Activated CD4-positive, alpha-beta T cell treated with anti-CD3 and anti-CD28 coated beads, Interleukin-2, amount 10 ng/mL, durations not matched to agents 24 days and 14 days (primary cell): ENCODE measurements at places on chromosomes 6 and 20. TPM values are rescaled to one million over a fixed set of nuclear protein-coding genes. Genes with fewer than 3 reads are reported as not detected.

DNA sequence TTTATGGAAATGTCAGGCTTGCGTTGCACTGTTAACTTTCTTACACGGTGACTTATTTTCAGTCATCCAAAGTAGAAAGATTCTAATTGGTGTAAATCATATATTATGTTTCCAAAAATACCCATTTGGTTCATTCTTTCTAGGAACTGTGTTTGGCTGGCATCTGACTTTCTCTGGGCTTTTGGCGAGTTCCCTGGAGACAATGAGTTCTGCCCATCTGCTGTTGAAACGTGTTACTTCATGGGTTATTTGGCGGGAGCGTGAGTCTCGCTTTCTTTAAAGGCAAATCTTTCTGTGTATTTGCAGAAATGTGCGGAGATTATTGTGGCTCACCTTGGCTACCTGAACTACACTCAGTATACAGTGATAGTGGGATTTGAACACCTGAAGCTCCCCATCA, 29.5 kb downstream of the TMEM181 start:
- no peak overlapping the region for H3K4me3 ChIP-seq
- H3K4me1 ChIP-seq, result peaks cover 2% of the 10 kb centered on the region
- peaks cover 66% of the 10 kb centered on the region for H3K36me3 ChIP-seq

DNA sequence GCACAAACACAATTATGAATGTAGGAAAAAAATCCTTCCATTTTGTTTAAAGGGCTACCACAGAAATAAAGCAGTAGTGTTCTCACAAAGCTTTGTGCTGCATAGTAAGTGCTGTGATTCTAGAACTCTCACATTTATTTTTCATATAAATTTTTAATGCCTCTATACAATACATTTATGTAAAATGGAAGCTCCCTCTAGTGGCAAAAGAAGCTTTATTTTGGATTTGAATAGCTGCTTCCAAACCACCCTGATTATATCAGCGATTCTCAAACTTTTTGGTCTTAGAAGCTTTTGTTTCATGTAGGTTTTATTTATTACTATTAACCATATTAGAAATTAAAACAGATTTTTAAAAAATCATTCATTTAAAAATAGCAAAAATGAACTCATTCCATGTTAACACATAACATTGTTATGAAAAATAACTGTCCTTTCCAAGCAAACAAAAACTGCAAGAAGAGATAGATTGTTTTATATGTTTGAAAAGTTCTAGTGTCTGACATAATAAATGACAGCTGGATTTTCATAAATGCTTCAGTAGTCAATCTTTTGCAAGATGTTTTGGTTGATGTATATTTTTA, 38.4 kb downstream of the HS3ST5 start:
- H3K27me3 ChIP-seq, result no peaks in the 10 kb centered on the region
- H3K36me3 ChIP-seq, result no peaks in the 10 kb centered on the region
- H3K4me1 ChIP-seq, result no peaks in the 10 kb centered on the region
- no peak for DNase-seq

GRCh38 chr6:33508935-33509926, 54.9 kb downstream of the ZBTB9 start:
- DNase-seq, result no peak
- peaks cover 10% of the 10 kb centered on the region for H3K4me1 ChIP-seq
- no peaks in the 10 kb centered on the region for H3K36me3 ChIP-seq
- H3K4me3 ChIP-seq, result no peak overlapping the region
- H3K27me3 ChIP-seq, result peaks cover 12% of the 10 kb centered on the region

GRCh38 chr6:160188773-160189172, 67.2 kb downstream of the SLC22A1 start:
- H3K4me1 ChIP-seq, result no peaks in the 10 kb centered on the region
- H3K27me3 ChIP-seq, result no peaks in the 10 kb centered on the region
- DNase-seq, result no peak
- H3K36me3 ChIP-seq, result peaks cover 2% of the 10 kb centered on the region
- H3K27ac ChIP-seq, result no peak overlapping the region

DNA sequence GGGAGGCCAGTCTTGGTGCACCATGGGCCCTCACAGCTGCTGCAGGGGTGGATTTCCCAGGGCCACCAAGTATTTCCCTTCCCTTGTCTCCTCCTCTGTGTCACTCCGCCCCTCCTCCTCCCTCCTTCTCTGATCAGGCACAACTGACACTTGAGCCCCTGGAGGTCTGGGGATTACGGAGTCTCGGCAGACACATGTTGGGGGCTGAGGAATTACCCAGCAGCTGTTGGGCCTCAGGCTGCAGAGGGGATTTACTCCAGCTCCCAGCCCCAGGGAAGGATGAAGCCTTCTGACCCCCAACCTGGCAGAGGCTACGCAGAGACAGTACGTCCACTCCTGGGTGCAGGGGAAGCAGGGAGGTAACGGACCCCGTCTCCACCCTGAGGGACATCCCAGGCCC, 420.5 kb upstream of the SULF2 start:
- DNase-seq, result no peak
- no peaks in the 10 kb centered on the region for H3K36me3 ChIP-seq
- no peaks in the 10 kb centered on the region for H3K4me1 ChIP-seq
- H3K4me3 ChIP-seq, result no peak overlapping the region

DNA sequence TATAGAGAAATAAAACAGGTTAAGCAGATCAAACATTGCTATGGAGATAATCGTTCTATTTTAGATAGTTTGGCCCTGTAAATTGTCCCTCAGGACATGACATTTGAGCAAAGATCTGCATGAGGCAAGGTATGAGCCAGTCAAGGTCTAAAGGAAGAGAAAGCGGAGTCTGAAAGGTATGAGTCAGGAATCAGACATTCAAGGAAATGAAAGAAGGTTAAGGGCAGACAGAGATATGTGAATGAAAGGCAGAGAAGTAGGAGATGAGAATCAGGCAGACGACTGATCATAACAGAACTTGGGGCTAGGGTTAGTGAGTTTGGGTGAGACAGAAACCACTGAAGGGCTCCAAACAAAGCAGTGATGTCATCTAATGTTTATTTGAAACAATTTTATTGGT, 775.8 kb downstream of the MAFB start:
- H3K27me3 ChIP-seq, result no peaks in the 10 kb centered on the region
- DNase-seq, result no peak
- H3K4me3 ChIP-seq, result no peak overlapping the region
- no peaks in the 10 kb centered on the region for H3K36me3 ChIP-seq

DNA sequence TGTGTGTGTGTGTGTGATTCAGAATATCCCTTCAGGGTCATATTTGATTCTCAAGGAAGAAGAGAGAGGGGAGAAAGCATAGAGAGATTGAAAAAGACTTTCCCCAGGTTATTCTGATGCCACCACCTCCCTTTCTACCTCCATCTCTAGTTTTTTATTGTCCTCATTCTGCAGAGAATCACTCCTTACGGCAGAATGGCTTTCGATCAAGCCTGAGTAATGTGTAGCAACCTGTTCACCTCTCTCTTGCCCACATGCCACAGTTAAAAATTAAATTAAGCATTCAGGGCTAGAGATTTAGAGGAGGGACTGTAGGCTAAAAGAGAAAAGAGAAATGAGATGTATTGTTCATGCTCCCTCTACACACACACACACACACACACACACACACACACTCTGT, 18.1 kb downstream of the KLHL32 start:
- H3K27me3 ChIP-seq, result peaks cover 5% of the 10 kb centered on the region
- H3K4me1 ChIP-seq, result peaks cover 12% of the 10 kb centered on the region
- H3K4me3 ChIP-seq, result no peak overlapping the region
- no peak overlapping the region for H3K27ac ChIP-seq

DNA sequence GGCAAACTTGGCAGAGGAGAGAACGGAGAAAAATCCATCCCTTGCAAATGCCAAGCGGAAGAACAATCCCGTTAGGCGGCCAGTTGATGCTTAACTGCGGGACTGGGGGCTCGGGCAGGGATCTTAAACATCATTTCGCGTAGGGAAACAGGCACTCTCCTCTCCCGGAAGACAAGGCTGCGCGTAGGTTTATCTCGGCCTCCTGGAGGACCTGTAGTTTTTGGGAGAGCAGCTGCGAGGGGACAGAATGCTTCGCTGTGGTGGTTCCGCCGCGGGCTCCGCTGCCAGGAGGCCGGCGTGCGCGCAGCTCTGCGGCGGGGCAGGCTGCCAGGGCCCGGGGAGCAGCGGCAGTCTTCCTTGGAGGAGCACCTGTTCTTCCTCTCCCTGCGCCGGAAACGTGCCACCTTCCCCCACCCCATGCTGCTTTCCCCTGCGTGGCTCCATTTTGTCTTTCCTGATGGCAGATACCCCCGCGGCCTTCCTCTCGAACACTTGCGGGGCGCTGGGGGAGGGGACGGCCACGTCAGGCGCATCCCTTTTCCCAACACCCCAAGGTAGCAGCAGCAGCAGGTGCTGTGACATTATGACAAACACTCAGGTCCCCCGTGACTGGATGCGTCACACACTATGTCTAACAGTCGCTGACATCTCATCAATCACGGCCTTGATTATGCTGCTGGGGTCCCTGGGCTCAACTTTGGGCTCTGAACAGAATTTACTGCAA, 230.7 kb upstream of the BTBD3 start:
- H3K36me3 ChIP-seq, result no peaks in the 10 kb centered on the region
- no peaks in the 10 kb centered on the region for H3K4me1 ChIP-seq
- H3K27me3 ChIP-seq, result peaks cover 3% of the 10 kb centered on the region

- DNase-seq, result no peak
- no peak overlapping the region for H3K27ac ChIP-seq
- H3K4me1 ChIP-seq, result no peaks in the 10 kb centered on the region
- no peaks in the 10 kb centered on the region for H3K36me3 ChIP-seq
These were observed 276.0 kb downstream of the NRN1 start for GRCh38 chr6:5730585-5731263.

- H3K36me3 ChIP-seq, result no peaks in the 10 kb centered on the region
- H3K4me3 ChIP-seq, result no peak overlapping the region
- H3K4me1 ChIP-seq, result no peaks in the 10 kb centered on the region
- peaks cover 2% of the 10 kb centered on the region for H3K27me3 ChIP-seq
- no peak for DNase-seq
- H3K27ac ChIP-seq, result no peak overlapping the region
These were observed 24.0 kb downstream of the PBOV1 start for GRCh38 chr6:138194287-138194686.

GRCh38 chr20:43389211-43389610, 68.5 kb upstream of the SRSF6 start:
- no peak overlapping the region for H3K27ac ChIP-seq
- DNase-seq, result no peak
- no peaks in the 10 kb centered on the region for H3K36me3 ChIP-seq
- H3K27me3 ChIP-seq, result peaks cover 5% of the 10 kb centered on the region
- no peaks in the 10 kb centered on the region for H3K4me1 ChIP-seq

GRCh38 chr6:149751239-149751638, 1.7 kb downstream of the PCMT1 start:
- H3K36me3 ChIP-seq, result peaks cover 12% of the 10 kb centered on the region
- peaks cover 29% of the 10 kb centered on the region for H3K4me1 ChIP-seq
- no peak overlapping the region for H3K27ac ChIP-seq
- no peak for DNase-seq
- H3K4me3 ChIP-seq, result peak overlapping the region; percentile 91

DNA sequence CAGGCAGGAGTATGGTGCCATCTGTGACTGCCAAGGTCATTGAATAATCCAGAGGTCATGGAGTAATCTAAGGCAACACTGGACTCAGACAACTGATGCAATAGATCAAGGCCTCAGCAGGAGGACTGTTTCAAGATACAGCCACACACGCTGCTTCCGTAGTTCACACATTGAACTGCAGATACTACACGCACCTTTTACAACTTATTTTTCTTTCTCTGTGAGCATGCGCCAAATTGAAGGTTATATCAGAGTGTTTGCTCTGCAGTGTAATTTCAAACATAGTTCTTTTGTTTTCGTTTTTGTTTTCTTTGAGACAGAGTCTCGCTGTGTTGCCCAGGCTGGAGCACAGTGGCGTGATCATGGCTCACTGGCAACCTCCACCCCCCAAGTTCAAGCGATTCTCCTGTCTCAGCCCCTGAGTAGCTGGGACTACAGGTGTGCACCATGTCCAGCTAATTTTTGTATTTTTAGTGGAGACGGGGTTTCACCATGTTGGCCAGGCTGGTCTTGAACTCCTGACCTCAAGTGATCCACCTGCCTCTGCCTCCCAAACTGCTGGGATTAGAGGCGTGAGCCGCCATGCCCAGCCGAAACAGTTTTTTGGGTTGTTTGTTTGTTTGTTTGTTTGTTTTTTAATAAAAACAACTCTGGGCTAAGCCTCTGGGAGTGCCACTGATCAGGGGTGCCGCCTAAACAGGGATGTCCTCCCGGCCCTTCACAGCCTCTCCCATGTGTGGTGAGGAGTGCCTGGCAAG, 96.6 kb upstream of the NAA20 start:
- DNase-seq, result no peak
- H3K27me3 ChIP-seq, result no peaks in the 10 kb centered on the region
- H3K4me1 ChIP-seq, result no peaks in the 10 kb centered on the region
- no peak overlapping the region for H3K4me3 ChIP-seq
- H3K27ac ChIP-seq, result no peak overlapping the region

DNA sequence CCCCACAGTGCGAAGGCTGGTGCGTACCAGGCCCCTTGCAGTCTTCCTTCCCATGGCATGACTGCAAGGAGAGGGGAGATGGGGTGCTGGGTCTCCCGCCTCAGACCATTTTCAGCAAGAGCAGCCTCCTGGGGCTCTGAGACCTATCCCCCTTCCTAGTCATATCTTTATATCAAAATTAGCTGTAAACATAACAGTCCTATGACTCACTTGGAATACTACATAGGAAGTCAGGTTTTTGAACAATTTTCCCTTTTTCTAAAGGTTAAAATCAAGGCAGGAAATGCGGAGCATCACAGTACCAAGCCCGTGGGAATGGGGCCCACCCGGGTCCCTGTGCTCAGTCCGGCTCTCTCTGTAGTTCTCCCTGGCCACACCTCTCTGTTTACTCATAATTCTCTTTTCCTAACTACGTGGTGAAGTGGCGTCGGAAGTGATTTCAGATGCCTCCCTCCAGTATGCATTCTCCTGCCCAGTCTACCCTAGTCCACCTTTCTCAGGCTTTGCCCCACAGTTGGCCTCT, 109.8 kb upstream of the TMEM170B start:
- H3K27ac ChIP-seq, result no peak overlapping the region
- H3K4me3 ChIP-seq, result no peak overlapping the region
- peaks cover 48% of the 10 kb centered on the region for H3K4me1 ChIP-seq
- H3K27me3 ChIP-seq, result no peaks in the 10 kb centered on the region
- DNase-seq, result peak; percentile 48
- H3K36me3 ChIP-seq, result no peaks in the 10 kb centered on the region

Gene TBPL1
- total RNA-seq, result 37.2 and 40.0 TPM in 2 replicates

Gene CDSN
- total RNA-seq, result not detected in 2 replicates

Gene ENPP5
- not detected in 2 replicates for total RNA-seq

Gene HUS1B
- total RNA-seq, result 2.1 and 3.3 TPM in 2 replicates

Gene DNAAF9
- 0.84 and 1.0 TPM in 2 replicates for total RNA-seq

Gene BPIFB1
- not detected in 2 replicates for total RNA-seq
